ENCODE measurements at places on chromosomes 12 and 14.

DNA sequence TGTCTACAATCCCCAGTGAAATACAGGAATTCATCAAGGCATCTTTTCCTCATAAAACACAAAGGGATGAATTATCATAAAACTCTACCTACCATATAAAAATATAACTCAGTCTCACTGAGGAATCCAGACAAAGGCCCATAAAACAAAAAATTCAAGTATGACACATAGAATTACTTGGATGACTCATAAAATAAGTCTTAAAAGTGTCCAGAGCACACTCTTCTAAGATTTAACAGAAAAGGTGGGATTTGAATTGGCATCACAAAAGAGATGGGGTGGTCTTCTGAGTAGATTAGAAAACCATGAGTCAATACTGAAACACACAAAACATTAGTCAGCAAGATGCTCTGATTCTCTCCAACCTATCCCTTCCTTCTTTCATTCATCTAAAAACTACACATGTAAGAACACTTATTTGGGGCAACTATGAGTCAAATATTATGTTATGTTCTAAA is 202.7 kb upstream of the GARIN6 start:
- no peaks in the 10 kb centered on the region for H3K27me3 ChIP-seq
- H3K4me1 ChIP-seq = no peaks in the 10 kb centered on the region
- no peaks in the 10 kb centered on the region for H3K36me3 ChIP-seq
- H3K4me3 ChIP-seq = no peak overlapping the region
- no peak for DNase-seq
- H3K27ac ChIP-seq = no peak overlapping the region

- H3K4me1 ChIP-seq = peaks cover 30% of the 10 kb centered on the region
- peaks cover 14% of the 10 kb centered on the region for H3K36me3 ChIP-seq
- H3K27me3 ChIP-seq = no peaks in the 10 kb centered on the region
- H3K27ac ChIP-seq = peak overlapping the region; percentile 99
Observed at GRCh38 chr12:12716151-12716792, 896 bp upstream of the CDKN1B start.

GRCh38 chr12:19957308-19958125 is 410.8 kb upstream of the PDE3A start:
- H3K36me3 ChIP-seq = no peaks in the 10 kb centered on the region
- H3K27ac ChIP-seq = no peak overlapping the region
- H3K4me1 ChIP-seq = no peaks in the 10 kb centered on the region
- H3K27me3 ChIP-seq = no peaks in the 10 kb centered on the region
- no peak overlapping the region for H3K4me3 ChIP-seq
- no peak for DNase-seq

DNA sequence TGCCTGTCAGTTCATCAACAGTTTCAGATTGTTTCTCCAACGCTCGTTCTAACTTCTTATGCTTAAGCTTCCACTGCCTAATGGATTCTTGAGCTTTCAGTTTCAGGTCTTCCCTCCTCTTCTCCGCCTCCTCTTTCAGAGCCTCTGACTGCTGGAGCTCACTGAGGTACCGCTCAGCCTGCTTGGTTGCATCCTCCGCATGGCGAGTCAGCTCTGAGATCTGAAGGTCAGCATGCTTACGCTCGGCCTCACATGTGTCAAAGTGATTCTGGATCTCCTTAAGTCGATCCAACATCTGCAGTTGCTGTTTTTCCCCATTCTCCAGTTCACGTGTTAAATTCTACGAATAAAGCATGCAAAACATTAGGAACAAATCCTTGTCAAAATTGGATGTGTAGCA is 148.8 kb downstream of the CEP128 start:
- no peak overlapping the region for H3K4me3 ChIP-seq
- H3K4me1 ChIP-seq = no peaks in the 10 kb centered on the region
- H3K27me3 ChIP-seq = no peaks in the 10 kb centered on the region

GRCh38 chr12:40032433-40033241 is 73.2 kb downstream of the SLC2A13 start:
- no peak overlapping the region for H3K4me3 ChIP-seq
- H3K4me1 ChIP-seq = no peaks in the 10 kb centered on the region
- no peaks in the 10 kb centered on the region for H3K27me3 ChIP-seq
- DNase-seq = no peak

- no peak for DNase-seq
- H3K4me3 ChIP-seq = no peak overlapping the region
- peak overlapping the region; percentile 58 for H3K27ac ChIP-seq
- no peaks in the 10 kb centered on the region for H3K27me3 ChIP-seq
- H3K36me3 ChIP-seq = no peaks in the 10 kb centered on the region
Observed at GRCh38 chr12:32134101-32134888, 27.6 kb downstream of the BICD1 start.

- no peaks in the 10 kb centered on the region for H3K36me3 ChIP-seq
- no peaks in the 10 kb centered on the region for H3K4me1 ChIP-seq
- no peak overlapping the region for H3K4me3 ChIP-seq
- H3K27me3 ChIP-seq = no peaks in the 10 kb centered on the region
- H3K27ac ChIP-seq = no peak overlapping the region
Observed at GRCh38 chr14:101033006-101033405, 129.5 kb upstream of the RTL1 start.

DNA sequence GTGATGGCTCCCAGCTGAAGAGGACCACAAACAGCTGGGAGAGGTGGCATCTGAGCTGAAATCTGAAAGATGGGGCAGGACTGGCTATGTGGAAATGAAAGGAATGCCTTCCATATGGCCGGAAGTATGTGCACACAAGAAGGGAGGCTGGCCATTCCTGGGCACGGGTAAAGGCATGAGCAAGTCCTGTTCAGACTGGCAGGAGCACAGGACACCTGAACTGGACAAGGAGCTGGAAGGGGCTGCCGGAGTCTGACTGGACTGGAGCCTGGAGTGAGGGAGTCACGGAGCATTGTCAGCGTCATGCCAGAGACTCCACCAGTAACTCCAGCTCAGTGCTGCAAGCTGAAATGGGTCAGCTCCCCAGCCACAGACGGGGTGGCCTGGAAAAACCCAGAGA is 11.9 kb upstream of the TC2N start:
- H3K27me3 ChIP-seq = no peaks in the 10 kb centered on the region
- no peak overlapping the region for H3K4me3 ChIP-seq
- H3K4me1 ChIP-seq = peaks cover 30% of the 10 kb centered on the region
- no peak for DNase-seq
- peaks cover 76% of the 10 kb centered on the region for H3K36me3 ChIP-seq
- peak overlapping the region; percentile 50 for H3K27ac ChIP-seq

DNA sequence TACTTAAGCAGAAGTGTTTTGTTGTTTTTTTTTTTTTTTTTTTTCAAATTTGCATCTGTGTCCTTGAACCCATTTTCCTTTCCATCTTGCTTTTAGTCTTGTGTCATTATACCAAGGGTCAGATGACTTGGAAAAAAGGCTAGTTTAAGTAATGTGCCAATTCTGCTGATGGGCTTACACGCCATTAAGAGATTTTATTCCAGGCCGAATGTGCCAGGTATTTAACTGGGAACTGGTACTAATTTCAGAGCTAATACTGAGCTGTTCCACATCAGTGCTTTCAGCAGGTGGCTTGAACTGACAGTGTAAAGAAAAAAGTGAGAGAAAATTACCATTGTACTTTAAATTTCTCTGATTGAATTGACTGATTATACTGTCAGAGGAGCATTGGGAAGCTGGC is 224.9 kb downstream of the NPAS3 start:
- H3K36me3 ChIP-seq = no peaks in the 10 kb centered on the region
- no peak overlapping the region for H3K4me3 ChIP-seq
- DNase-seq = no peak

GRCh38 chr14:29197557-29197956 is 431.0 kb downstream of the FOXG1 start:
- no peak overlapping the region for H3K4me3 ChIP-seq
- no peak for DNase-seq
- no peaks in the 10 kb centered on the region for H3K36me3 ChIP-seq
- no peak overlapping the region for H3K27ac ChIP-seq
- H3K4me1 ChIP-seq = no peaks in the 10 kb centered on the region
- H3K27me3 ChIP-seq = no peaks in the 10 kb centered on the region

- no peaks in the 10 kb centered on the region for H3K27me3 ChIP-seq
- H3K27ac ChIP-seq = no peak overlapping the region
- no peak for DNase-seq
Observed at GRCh38 chr12:71973687-71974086, 35.0 kb downstream of the TPH2 start.

GRCh38 chr14:59632381-59632780 is 55.8 kb upstream of the CCDC175 start:
- H3K4me3 ChIP-seq = no peak overlapping the region
- H3K27ac ChIP-seq = no peak overlapping the region
- no peaks in the 10 kb centered on the region for H3K36me3 ChIP-seq
- H3K27me3 ChIP-seq = no peaks in the 10 kb centered on the region

- no peaks in the 10 kb centered on the region for H3K27me3 ChIP-seq
- no peaks in the 10 kb centered on the region for H3K4me1 ChIP-seq
Observed at GRCh38 chr12:32490801-32491200, 91.4 kb downstream of the FGD4 start.

GRCh38 chr14:101577221-101577909 is 16.1 kb downstream of the DIO3 start:
- no peaks in the 10 kb centered on the region for H3K4me1 ChIP-seq
- no peak for DNase-seq
- no peak overlapping the region for H3K27ac ChIP-seq
- H3K36me3 ChIP-seq = no peaks in the 10 kb centered on the region
- no peak overlapping the region for H3K4me3 ChIP-seq

- peak overlapping the region; percentile 73 for H3K27ac ChIP-seq
- no peak for DNase-seq
- H3K4me1 ChIP-seq = peaks cover 11% of the 10 kb centered on the region
- H3K4me3 ChIP-seq = peak overlapping the region; percentile 65
- H3K27me3 ChIP-seq = no peaks in the 10 kb centered on the region
Observed at GRCh38 chr14:75578786-75579337, 442 bp downstream of the FLVCR2 start.

GRCh38 chr12:3187846-3188770 is 110.9 kb downstream of the TSPAN9 start:
- no peaks in the 10 kb centered on the region for H3K27me3 ChIP-seq
- H3K27ac ChIP-seq = no peak overlapping the region
- no peak overlapping the region for H3K4me3 ChIP-seq
- no peaks in the 10 kb centered on the region for H3K36me3 ChIP-seq

- H3K4me1 ChIP-seq = peaks cover 6% of the 10 kb centered on the region
- no peak overlapping the region for H3K27ac ChIP-seq
- H3K4me3 ChIP-seq = no peak overlapping the region
- no peak for DNase-seq
- no peaks in the 10 kb centered on the region for H3K36me3 ChIP-seq
- H3K27me3 ChIP-seq = no peaks in the 10 kb centered on the region
Observed at GRCh38 chr12:22731236-22731635, 106.3 kb downstream of the ETNK1 start.

- H3K4me1 ChIP-seq = no peaks in the 10 kb centered on the region
- no peaks in the 10 kb centered on the region for H3K36me3 ChIP-seq
- no peak for DNase-seq
- H3K27me3 ChIP-seq = no peaks in the 10 kb centered on the region
- no peak overlapping the region for H3K4me3 ChIP-seq
- H3K27ac ChIP-seq = no peak overlapping the region
Observed at GRCh38 chr12:46785382-46785781, 40.4 kb downstream of the SLC38A4 start.

- no peak overlapping the region for H3K4me3 ChIP-seq
- H3K27ac ChIP-seq = no peak overlapping the region
- no peaks in the 10 kb centered on the region for H3K4me1 ChIP-seq
- no peaks in the 10 kb centered on the region for H3K36me3 ChIP-seq
Observed at GRCh38 chr12:16472631-16473030, 125.2 kb downstream of the MGST1 start.

DNA sequence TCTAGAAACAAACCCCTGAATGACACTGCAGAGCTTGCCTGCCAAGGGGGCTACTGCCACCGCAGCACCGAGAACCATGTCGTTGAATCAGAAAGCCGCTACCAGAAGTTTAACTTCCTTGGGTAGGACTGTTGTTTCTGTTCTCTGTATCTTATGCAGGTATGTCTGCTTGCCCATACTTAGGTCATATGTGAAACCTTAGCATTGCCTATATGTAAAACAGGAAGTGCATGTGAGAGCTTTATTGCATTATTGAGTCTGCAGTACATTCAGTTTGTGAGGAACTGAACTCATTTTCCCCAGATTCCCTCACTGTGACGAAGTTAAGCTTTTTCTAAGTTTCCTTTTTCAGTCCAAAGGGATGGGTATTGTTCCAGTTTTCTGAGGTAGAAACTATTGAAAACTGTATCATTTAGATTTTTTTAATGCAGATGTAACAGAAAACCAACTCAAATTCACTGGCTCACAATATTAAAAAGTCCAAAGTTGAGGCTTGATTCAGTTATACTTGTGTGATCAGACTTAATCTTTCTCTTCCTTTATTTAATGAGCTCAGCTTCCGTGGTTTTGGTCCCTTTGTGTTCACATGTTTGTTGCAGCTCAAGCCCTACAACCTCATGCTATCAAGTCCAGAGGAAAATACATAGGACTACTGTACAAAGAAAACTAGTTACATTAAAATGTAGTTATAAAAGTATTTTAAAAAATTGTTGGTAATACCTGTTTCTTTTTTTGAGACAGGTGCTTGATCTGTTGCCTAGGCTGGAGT is 6.9 kb downstream of the FBXO34 start:
- H3K4me3 ChIP-seq = no peak overlapping the region
- H3K27me3 ChIP-seq = no peaks in the 10 kb centered on the region
- no peaks in the 10 kb centered on the region for H3K36me3 ChIP-seq
- DNase-seq = no peak

DNA sequence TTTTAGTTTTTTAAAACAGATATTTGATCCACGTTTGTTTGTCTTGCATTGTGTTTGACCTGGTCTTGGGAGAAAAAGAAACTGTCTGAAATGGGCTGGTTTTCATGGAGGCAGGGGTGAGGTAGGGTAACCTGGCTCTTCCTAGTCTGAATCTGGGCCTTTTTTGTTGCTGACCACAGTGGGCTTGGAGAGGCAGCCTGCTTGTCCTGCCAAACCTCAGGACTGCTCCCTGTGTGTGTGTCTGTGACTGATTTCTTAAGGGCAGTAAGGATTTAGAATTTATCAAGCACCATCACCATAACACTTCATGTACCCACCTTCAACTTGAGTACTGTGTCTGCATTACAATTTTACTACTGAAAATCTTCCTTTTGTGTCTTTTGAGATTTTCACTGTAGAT is 28.5 kb downstream of the DAAM1 start:
- H3K36me3 ChIP-seq = no peaks in the 10 kb centered on the region
- no peak for DNase-seq

GRCh38 chr14:78007160-78007559 is 163.0 kb upstream of the NRXN3 start:
- no peak overlapping the region for H3K4me3 ChIP-seq
- no peaks in the 10 kb centered on the region for H3K27me3 ChIP-seq
- no peak for DNase-seq
- H3K4me1 ChIP-seq = no peaks in the 10 kb centered on the region
- no peak overlapping the region for H3K27ac ChIP-seq
- no peaks in the 10 kb centered on the region for H3K36me3 ChIP-seq

All from ascending aorta (tissue), 2 donors.